ENCODE measurements at places on chromosomes 13 and 19.

DNA sequence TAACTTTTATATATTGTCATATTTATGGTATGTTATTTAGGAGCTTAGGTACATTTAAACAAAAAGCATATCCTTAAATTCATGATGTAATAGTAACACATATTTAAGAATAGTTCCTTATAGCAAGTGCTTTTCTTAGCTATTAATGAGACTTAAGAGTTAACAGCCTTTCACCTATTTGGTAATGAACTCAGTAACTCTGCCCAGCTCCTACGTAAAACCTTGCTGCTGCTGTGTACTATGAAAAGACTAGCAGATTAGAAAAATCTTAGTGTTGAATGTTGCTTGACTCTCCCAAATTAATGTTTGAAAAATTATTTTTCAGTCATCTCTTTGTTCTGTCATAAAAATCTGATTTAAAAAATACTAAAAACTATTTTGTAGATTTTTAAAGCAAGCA lies 6.9 kb downstream of the GPR180 start:
- DNase-seq = no peak
- no peak overlapping the region for H3K4me3 ChIP-seq
- peaks cover 7% of the 10 kb centered on the region for H3K36me3 ChIP-seq
- no peak overlapping the region for H3K27ac ChIP-seq

- H3K4me1 ChIP-seq = no peaks in the 10 kb centered on the region
- H3K27ac ChIP-seq = no peak overlapping the region
- H3K4me3 ChIP-seq = no peak overlapping the region
- DNase-seq = no peak
- H3K36me3 ChIP-seq = no peaks in the 10 kb centered on the region
Observed at GRCh38 chr13:71417205-71417604, 449.8 kb downstream of the DACH1 start.

- peaks cover 2% of the 10 kb centered on the region for H3K27me3 ChIP-seq
- no peak overlapping the region for H3K4me3 ChIP-seq
- H3K27ac ChIP-seq = no peak overlapping the region
- no peak for DNase-seq
- H3K4me1 ChIP-seq = no peaks in the 10 kb centered on the region
- H3K36me3 ChIP-seq = no peaks in the 10 kb centered on the region
Observed at GRCh38 chr13:96422002-96422401, 332.1 kb downstream of the HS6ST3 start.

- H3K36me3 ChIP-seq = no peaks in the 10 kb centered on the region
- H3K4me3 ChIP-seq = no peak overlapping the region
- no peak for DNase-seq
- no peaks in the 10 kb centered on the region for H3K4me1 ChIP-seq
Observed at GRCh38 chr13:44272692-44273091, 100.9 kb upstream of the SERP2 start.

- H3K36me3 ChIP-seq = peaks cover 30% of the 10 kb centered on the region
- H3K4me3 ChIP-seq = no peak overlapping the region
- no peak overlapping the region for H3K27ac ChIP-seq
Observed at GRCh38 chr19:21256722-21257121, 72.5 kb downstream of the ZNF708 start.

DNA sequence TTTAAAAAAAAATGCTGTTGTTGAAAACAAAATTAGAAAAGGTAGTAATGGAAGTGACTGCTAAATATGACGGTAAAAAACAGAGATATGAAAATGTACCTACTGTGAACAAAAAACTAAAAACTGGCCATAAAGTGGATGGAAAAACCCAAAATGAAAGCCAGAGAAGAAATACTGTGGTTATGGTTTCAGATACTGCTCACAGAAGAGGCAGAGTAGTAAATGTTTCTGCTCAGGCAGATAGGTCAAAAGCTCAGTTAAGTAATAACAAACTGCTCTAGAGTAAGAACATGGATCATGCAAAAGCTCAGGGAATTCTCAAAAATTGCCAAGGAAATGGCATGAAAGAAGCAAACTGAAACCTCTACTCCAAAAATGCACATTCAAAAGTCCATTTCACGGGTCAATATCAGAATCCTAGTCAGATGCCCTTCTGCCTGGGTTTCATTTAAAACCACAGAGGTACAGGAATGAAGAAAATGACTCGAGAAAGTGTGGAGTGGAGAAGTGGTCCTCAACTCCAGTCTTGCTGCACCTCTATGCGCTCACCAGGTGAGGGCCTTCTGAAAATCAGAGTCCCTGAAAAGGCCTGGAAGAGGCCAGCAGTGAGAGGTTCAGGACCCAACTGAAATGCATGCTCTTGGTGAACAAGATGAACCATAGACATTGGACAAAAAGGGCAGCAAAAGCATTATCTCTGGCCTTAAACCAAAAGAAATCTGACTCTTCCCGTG lies 315.0 kb upstream of the SPRY2 start:
- H3K36me3 ChIP-seq = no peaks in the 10 kb centered on the region
- H3K4me3 ChIP-seq = no peak overlapping the region
- DNase-seq = no peak
- H3K4me1 ChIP-seq = no peaks in the 10 kb centered on the region
- peaks cover 3% of the 10 kb centered on the region for H3K27me3 ChIP-seq

DNA sequence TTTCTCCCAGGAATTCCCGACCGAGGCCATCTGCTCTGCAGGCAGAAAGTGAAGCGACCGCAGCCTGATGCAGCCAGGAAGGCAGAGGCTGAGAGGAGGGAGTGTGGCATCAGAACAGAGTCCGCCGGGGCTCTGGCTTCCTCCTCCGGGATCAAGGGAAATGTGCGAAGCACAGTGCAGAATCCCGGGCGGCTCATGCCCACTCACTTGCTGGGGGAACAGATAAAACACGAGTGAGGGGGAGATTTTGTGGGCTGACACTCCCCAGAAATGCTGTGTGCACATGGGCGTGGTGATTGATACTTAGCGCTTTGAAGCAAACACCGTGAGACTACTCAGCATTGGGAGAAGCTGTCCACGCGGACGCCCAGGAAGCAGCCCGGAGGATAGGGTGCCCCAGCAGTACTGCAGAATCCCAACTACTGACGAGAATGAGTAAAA lies 75.3 kb upstream of the POMP start:
- peak overlapping the region; percentile 90 for H3K27ac ChIP-seq
- no peak overlapping the region for H3K4me3 ChIP-seq
- peak; percentile 23 for DNase-seq
- peaks cover 3% of the 10 kb centered on the region for H3K27me3 ChIP-seq

GRCh38 chr13:97308735-97309429 lies 86.7 kb downstream of the MBNL2 start:
- peaks cover 5% of the 10 kb centered on the region for H3K27me3 ChIP-seq
- H3K4me1 ChIP-seq = peaks cover 16% of the 10 kb centered on the region
- no peak for DNase-seq
- peak overlapping the region; percentile 23 for H3K4me3 ChIP-seq
- peaks cover 21% of the 10 kb centered on the region for H3K36me3 ChIP-seq

DNA sequence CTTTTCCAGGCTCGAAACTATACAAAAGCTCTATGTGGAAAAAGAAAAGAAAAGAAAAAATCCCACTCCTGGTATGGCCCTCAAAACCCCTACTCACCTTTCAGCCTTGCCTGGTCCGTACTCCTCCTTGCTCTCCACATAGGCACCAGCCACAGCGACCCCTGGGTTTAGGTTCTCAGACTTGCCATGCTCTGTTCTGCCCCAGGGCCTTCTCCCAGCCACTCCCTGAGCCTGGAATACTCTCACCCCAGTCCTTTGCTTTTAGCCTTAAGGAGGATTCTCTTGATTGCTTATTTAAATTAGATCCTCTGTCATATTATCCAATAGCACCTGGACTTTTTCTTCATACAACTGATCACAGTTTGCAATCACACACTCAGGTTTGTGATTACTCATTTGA lies 522.5 kb downstream of the DIAPH3 start:
- DNase-seq = no peak
- H3K4me1 ChIP-seq = peaks cover 2% of the 10 kb centered on the region
- H3K4me3 ChIP-seq = no peak overlapping the region

GRCh38 chr19:55118401-55118991 lies 1.1 kb upstream of the PPP1R12C start:
- H3K36me3 ChIP-seq = peaks cover 14% of the 10 kb centered on the region
- peak; percentile 65 for DNase-seq
- H3K27me3 ChIP-seq = peaks cover 22% of the 10 kb centered on the region
- H3K27ac ChIP-seq = peak overlapping the region; percentile 88

DNA sequence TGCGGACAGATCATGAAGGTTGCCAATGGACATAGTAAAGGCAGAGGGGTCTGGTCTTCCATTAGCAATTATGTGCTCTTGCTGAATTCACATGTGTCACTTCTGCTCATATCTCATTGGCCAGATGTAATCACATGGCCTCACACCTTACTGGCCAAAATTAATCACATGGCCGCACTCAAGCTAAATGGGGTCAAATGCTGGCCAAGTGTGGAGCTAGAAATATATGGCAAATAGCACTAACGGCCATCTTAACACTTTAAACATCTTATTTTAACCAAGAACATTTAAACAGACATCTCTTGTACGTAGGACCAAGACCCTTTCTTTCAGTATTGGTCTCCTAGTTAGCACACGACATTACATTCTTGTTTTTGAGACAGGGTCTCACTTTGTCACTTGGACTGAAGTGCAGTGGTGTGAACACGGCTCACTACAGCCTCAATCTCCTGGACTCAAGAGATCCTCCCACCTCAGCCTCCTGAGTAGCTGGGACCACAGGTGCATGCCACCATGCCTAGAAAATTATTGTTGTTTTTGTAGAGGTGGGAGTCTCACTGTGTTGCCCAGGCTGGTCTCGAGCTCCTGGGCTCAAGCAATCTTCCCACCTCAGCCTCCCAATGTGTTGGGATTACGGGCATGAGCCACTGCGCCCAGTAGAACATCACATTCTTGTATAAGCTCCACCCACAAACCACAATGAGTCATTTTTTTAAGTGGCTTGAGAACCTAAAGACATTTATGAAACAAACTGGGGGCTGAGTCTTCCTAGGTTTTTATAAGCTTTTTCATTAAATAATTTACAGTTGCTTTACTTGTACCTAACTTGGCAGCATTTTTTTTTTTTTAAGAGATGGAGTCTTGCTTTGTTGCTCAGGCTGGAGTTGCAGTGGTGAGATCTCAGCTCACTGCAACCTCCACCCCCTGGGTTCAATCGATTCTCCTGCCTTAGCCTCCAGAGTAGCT lies 2.9 kb upstream of the PTOV1 start:
- DNase-seq = no peak
- H3K27ac ChIP-seq = no peak overlapping the region

DNA sequence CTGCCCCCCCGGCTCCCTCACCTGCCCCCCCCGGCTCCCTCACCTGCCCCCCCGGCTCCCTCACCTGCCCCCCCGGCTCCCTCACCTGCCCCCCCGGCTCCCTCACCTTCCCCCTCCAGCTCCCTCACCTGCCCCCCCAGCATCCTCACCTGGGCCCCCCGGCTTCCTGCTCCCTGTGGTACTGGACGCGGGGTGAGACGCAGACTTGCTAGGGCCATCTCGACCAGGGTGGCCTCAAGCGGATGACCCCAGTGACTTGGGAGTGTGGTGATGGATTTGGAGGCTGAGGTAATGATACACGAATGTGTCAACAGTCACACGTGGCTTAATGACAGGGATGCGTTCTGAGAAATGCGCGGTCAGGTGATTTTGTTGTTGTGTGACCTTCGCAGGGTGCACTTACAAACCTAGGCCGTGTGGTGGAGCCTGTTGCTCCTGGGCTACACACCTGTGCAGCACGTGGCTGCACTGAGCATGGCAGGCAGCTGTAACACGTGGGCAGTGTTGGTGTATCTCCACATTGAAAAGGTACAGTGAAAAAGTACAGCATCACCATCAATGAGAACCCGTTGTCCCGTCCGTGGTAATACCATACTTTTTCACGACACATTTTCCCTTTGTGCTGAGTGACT lies 197.8 kb downstream of the TEX29 start:
- no peaks in the 10 kb centered on the region for H3K36me3 ChIP-seq
- DNase-seq = no peak
- no peak overlapping the region for H3K27ac ChIP-seq

- no peak overlapping the region for H3K27ac ChIP-seq
- H3K27me3 ChIP-seq = peaks cover 2% of the 10 kb centered on the region
- no peak for DNase-seq
- H3K4me1 ChIP-seq = no peaks in the 10 kb centered on the region
- no peak overlapping the region for H3K4me3 ChIP-seq
- H3K36me3 ChIP-seq = peaks cover 22% of the 10 kb centered on the region
Observed at GRCh38 chr19:50061650-50062049, 35.8 kb downstream of the ZNF473 start.

GRCh38 chr13:113919761-113920559 lies 53.9 kb downstream of the C13orf46 start:
- no peak overlapping the region for H3K4me3 ChIP-seq
- no peak for DNase-seq
- H3K4me1 ChIP-seq = no peaks in the 10 kb centered on the region
- no peak overlapping the region for H3K27ac ChIP-seq

All from endothelial cell (in vitro differentiated cells).